ENCODE measurements at places on chromosomes 12 and 14.

DNA sequence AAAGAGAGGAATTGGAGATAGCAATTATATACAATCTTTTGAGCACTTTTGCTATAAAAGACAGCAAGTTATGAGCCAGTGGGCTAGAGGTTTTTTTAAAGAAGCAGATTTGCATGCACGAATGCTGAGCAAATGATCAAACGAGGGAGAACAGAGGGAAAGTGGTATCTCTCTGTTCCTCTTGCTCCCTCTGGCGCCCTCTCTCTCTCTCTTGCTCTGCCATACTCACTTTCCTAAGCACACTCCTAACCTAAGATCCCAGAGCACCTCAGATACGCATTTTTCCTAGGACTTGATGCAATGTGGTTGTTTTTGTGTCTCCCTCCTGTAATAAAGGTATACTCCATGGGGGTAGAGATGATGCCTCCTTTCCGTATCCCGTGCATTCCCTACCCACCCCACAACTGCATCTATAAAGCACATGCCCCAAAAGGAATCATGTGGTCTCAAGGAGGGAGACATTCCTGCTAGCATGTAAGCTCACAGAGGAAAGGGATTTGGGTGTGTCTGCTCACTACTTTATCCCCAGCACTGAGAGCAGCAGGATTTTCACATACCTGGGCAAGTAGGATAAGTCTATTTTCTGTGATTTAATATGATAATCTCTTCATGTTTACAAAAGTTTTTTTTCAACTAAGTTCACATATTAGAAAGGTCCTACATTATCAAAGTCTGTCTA, 270.2 kb downstream of the SSPN start:
- DNase-seq, result no peak

DNA sequence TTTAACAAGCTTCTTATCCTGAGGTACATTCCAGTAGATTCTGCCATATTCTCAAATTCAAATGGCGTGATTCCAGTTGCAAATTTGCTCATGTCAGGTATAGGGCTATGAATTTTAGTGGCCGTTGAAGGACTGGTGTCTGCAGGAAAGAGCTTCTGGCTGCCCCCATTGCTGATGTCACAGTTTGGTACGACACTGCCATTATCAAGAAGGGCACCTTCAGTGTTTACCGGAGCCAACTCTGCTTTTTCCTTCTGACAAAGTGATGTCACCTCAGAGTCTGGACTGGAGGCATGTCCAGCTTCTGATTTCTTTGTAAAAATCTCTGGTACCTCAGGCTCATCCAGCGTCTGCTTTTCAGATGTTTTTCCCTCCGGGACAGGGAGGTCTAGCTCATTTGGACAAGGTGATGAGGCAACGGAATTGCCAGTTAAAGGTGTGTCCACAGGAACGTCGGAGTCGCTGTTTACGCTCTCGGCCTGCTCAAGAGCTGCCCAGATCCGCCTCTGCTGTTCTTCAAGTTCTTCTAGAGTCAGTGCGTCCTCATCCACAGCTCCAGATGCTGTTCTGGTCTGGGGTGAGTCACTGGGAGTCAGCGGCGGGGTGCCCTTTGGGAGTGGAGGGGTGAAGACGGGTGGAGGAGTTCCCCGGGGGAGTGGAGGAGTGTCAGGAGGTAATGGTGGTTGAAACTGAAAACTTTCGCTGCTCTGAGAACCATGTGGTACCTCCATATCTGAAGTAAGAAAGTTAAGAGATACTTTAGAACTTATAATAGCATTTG, 27.0 kb downstream of the ZCCHC8 start:
- no peak for DNase-seq

DNA sequence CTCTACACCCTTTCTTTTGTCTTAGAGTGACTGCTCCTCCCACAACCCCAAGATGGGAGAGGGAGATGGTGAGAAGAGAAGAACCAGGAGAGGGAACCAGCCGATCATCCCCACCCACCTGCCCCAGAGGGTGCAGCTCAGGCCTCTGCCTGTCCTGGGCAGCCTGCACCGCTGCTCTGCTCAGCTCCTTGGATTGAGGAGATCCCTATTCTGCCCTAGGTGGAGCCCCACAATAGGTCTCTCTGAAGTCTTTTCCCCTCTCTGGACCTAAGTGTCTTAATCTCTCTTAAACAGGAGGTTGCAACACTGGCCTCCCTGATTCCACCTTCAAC, 2.2 kb downstream of the ANKRD33 start:
- DNase-seq, result no peak

- no peak for DNase-seq
Observed at GRCh38 chr12:71671816-71672215, 7.7 kb downstream of the THAP2 start.

DNA sequence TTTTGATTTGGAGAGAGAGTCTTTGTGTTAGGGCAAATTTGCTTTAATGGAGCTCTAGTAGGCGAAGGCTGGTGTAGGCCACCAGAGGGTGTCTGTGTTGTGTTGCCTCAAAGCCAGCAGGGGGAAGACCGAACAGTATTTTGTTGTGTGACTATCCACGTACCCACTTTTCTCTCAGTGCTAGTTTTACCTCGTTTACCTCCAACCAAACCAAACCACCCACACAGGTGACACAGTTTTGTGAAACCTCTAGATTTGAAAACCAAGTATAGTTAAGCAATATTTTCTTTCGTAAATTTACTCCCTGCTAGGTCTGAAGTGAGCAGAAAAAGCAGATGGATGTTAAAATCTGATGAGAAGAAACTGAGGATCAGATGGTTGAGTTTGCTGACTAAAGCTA, 36.3 kb upstream of the NPFF start:
- peak; percentile 2 for DNase-seq

GRCh38 chr12:93261505-93262094, 116.1 kb upstream of the NUDT4 start:
- no peak for DNase-seq

DNA sequence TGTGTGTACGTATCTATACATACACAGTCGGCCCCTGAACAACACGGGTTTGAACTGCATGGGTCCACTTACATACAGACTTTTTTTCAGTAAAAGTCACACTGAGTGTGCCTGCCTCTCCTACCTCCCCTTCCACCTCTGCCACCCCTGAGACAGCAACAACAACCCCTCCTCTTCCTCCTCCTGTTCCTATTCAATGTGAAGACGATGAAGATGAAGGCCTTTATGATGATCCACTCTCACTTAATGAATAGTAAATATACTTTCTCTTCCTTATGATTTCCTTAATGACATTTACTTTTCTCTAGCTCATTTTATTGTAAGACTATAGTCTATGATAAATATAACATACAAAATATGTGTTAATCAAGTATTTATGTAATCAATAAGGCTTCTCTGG, 25.5 kb downstream of the TM7SF3 start:
- no peak for DNase-seq

DNA sequence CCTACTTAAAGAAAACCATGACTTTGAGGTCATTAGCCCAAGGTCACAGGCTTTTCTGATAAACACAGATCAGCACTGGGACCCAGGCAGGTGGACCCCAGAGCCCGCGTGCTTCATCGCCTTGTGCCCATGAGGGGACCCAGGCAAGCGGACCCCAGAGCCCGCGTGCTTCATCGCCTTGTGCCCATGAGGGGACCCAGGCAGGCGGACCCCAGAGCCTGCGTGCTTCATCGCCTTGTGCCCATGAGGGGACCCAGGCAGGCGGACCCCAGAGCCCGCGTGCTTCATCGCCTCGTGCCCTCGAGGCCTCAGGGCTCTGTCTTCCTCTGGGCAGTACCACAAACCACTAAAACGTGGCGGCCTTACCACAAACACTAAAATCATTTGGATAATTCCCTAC, 31.7 kb downstream of the STX2 start:
- DNase-seq, result no peak

DNA sequence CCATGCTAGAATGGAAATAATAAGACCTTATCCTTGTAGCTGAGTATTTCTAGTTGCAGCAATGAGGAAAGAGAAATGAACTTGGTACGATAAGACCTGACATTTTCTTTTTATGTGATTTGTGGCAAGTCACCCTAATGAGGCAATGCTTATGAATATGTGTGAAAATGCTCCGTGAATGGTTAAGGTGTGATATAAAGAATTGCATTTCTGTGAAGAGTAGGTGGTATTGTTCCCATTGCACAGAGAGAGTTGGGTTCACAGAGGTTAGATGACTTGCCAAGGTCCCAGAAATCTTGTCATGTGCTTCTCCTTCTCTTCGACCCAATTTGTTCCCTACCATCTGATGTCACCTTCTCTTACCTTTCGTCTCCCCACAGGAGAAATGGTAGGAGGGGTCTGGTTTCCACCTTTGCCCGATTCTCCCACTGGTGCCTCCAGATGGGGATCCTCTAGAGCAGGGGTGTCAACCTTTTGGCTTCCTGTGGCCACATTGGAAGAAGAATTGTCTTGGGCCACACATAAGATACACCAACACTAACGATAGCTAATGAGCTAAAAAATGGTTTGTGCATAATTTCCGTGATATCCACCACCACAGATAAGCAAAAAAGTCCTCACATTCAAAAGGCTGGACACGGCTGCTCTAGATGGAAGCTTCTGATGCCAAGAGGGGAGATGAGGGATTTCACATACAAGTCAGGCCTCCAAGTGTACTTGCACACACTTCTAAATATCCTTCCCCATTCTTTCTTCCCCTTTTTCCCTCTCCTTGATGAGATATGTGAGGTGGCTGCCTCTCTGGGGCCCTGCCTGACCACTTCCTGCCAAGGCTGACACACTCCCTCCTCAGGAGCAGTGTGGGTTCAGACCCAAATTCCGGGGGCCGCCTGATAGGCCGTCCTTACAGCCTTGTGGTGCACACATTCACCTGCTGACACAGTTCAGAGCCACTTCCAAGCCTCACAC, 96.1 kb downstream of the PLXNC1 start:
- DNase-seq, result peak; percentile 19

- no peak for DNase-seq
Observed at GRCh38 chr12:38904537-38905479, 583 bp downstream of the CPNE8 start.

DNA sequence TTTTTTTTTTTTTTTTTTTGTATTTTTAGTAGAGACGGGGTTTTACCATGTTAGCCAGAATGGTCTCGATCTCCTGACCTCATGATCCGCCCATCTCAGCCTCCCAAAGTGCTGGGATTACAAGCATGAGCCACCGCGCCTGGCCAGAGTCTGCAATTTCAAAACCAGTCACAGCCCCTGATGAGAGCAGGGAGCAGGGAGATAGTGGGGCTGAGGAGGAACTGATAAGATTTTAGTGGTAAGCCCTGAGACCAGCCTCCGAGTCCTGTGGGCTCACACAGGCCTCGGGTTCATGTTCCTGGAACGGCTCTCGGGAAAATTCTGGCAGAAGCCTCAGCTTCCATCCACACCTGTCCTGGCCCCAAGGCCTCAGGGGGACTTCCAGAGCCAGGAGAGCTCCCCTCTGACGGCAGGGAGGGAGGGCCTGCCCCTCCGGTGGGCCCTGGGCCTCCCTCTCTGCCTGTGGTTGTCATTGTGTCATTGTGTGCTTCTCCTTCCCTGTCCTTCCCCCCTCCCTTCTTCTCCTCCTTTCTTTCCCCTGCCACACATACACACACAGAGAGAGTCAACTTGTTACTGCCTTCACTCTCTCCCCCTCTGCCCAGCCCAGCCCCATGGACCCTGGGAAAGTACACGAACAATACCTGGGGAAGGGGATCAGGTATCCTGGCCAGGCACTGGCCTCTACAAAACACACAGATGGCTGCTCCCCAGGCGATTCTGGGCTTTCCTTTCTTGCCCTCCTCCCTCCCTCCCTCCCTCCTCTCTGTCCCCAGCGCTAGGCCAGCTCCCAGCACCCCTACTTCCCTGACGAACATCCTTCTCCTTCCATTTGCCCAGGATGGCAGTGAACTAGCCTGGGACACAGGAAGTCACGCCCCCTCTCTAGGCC, 294.1 kb downstream of the DPF3 start:
- DNase-seq, result no peak

GRCh38 chr12:75099210-75099609, 110.4 kb downstream of the KCNC2 start:
- DNase-seq, result no peak

- no peak for DNase-seq
Observed at GRCh38 chr12:92574051-92574783, 128.6 kb upstream of the PLEKHG7 start.

DNA sequence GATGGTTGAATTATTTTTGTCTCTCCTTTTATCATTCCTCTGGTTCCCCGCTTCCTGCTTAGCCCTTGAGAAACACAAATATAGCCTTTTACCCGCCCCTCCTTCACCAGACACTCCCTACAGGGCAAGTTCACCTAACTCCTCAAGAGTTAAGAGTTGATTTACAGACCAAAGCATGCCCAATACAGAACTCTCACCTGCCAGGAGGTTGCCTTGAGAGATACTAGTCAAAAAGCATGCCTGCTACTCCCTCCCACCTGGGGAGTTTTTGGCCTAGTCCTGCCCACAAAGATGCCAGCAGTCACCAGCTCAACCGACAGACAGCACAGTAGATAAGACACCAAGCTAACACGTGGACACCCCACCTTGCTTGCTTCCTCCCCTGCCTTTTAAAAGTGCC, 11.2 kb downstream of the LGMN start:
- no peak for DNase-seq

DNA sequence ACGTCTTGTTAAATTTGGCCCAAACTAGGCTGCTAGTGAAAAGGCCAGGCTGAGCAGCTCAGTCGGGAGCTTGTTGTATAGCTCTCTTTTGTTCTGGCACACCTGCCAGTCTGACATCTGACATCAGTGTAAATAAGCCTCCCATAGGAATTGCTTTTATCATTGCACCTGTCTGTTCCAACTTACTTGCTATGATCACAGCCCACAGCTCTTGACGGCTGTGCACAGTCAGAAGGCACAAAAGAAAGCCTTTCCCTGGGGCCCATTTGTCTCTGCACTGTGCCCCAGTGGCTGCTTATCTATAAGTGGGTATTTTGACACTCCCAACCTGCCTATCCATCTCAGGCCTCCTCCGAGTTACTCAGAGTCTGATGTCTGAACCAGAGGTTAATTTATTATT, 324.5 kb downstream of the NUAK1 start:
- DNase-seq, result no peak

- DNase-seq, result no peak
Observed at GRCh38 chr14:85911044-85911443, 381.1 kb downstream of the FLRT2 start.

DNA sequence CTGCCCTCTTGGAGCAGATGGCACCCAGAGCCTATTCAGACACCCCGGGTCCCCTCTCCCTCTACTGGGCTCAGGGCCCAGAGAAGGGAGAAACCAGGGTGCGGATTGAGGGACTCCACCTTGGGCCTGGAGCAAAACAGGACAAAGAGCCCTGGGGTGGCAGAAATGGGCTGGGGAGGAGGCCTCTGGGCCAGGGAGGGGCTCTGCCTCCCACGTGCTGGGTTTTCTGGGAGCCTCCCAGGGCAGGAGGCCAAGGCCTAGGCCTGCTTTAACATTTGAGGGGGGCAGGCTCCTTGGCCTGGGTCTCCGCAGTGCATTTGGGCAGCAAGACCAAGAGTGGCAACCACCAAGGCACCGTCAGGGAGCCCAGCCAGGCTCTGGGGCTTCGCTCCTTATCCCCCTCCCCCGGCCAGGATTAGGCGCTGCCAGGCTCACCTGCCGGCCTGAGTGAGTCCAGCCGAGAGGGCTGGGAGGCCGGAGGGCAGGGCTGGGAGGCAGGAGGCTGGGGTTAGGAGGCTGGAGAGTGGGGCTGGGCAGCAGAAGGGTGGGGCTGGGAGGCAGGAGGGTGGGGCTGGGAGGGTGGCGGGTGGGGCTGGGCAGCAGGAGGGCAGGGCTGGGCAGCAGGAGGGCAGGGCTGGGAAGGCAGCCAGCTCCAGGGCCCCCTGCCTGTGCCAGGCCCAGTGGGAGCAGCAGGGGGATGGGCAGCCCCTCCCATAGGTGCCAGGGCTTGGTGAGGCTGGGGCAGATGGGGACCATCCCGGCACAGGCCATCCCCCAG, 101.8 kb upstream of the EIF5 start:
- no peak for DNase-seq

All from stimulated activated CD8-positive, alpha-beta memory T cell treated with anti-CD3 and anti-CD28 coated beads, Interleukin-15, amount 100 ng/mL, for 1 hour (primary cell).